ENCODE measurements at places on chromosomes 2 and 18.

DNA sequence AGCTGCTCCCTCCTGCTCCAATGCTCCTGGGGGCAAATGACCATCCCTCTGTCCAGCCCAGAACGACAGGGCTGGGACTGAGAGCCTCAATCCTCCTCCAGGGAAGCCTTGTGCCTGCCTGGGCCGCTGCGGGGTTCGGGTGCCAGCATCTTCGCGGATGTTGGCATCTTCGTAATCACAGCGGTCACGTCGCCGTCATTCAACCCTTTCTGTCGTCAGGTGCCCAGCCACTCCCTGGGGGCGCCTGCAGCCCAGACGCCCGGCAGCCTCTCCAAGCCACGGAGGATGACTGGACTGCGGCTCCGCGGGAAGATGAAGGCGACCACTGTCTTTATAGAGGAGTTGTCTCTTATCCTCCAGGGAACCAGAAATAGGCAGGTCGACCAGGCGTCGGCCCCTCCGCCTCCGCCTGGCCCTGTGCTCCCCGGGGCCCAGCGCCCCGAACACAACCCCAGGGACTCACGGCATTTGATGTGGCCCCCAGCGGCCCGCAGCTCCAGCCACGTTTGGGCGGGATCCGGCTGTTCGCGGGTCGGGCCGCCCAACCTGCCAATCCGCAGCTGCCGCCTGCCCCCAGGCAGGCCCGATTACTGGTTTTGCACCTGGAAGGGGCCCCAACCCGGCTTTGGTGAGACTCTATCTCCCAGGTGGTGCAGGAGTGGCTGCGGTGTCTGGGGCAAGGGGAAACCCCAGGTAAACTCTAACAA lies 113.9 kb downstream of the THNSL2 start:
- no peak for DNase-seq

DNA sequence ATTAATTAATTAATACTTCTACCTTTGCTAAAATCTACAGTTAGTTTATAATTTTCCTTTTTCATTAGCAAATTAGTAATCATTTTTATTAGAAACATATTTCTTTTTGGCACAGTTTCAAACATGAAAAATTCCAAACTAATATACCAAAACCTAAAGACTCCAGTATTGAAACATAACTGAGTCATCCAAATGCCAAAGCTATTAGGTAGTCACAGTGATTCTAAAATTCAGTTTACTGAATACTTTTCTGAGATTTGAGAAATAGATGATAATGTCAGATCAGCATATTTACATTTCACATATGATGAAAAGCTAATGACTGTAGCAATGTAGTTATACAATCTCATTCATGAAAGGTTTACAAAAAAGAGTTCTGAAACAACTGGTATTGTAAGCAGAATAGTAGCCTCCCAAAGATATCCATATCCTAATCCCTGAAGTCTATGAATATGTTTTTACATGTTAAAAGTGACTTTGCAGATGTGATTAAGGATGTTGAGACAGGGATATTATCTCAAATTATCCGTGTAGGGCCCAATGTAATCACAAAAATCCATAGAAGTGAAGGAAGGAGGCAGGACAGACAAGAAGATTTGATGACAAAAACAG lies 680.2 kb upstream of the CHAC2 start:
- no peak for DNase-seq

GRCh38 chr2:4356109-4356508 lies 652.7 kb downstream of the DCDC2C start:
- no peak for DNase-seq

DNA sequence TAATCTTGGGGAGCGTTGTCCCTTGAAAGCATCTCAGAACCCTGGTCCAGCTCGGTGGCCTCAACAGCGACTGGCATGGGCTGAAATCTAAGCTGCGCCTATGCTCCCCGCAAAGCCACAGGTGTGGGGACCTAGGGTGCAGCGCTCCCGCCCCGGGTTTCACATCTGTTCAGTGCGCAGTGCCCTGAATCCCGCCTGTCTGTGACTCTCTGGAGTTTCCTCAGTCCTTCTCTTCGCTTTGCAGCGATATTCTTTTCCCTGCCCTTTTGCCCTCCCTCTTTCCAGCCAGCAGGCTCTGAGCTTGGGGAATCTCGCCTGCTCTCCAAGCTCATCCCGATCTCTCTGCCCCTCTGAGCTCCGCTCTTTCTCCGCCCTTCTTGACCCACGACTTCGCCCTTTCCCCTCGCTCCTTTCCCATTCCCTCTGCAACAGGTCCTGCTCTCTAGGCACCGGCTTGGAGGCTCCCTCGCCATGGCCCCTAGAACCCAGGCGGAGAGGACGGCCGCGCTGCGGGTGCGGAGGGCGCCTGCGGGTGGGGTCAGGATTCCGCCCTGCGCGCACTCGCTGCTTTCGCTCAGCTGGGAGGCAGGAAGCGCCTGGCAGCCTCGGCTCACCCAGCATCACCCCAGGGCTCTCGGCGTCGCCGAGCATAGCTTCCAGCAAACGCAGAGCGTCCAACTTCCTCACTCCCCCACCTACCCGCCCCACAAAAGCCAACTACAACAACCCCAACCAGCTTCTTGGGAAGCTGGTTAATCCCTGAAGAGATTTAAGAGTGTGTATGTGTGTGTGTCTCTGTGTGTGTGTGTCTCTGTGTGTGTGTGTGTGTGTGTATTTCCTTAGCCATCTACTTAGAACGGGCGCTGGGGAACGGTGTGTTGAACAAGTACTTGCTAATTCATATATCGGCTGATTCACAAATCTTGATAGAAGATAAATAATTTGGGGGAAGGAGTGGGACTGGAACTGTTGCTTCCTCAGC lies 1.1 kb downstream of the GRP start:
- DNase-seq: peak; percentile 42

DNA sequence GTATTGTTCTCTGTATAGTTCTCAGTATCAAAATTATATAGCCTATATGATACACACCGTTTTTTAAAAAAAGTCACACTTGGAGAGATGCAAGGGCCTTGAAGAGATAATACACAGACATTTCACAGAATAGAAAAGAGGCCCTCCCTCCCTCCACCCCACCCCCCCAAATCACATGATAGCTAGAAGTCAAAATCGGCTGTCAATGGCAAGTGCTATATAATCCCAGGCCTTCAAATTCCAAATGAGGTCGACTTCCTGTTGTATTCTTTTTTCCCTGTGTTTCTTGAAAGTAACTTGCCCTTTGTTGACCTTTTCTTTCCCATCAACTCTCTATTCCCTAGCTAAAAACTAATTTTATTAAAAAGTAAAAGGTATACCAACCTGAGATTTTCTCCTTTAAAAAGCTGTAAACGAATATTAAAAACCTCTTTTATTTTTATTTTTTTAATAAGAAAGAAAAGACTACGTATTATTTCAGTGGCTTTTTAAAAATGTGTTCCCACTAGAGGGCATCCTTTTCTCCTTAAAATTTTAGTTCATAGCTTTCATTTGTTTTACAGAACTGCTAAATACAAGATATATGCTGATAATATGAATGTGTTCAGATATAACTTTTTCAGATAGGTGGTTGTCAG lies 46.6 kb downstream of the KCMF1 start:
- DNase-seq: no peak

DNA sequence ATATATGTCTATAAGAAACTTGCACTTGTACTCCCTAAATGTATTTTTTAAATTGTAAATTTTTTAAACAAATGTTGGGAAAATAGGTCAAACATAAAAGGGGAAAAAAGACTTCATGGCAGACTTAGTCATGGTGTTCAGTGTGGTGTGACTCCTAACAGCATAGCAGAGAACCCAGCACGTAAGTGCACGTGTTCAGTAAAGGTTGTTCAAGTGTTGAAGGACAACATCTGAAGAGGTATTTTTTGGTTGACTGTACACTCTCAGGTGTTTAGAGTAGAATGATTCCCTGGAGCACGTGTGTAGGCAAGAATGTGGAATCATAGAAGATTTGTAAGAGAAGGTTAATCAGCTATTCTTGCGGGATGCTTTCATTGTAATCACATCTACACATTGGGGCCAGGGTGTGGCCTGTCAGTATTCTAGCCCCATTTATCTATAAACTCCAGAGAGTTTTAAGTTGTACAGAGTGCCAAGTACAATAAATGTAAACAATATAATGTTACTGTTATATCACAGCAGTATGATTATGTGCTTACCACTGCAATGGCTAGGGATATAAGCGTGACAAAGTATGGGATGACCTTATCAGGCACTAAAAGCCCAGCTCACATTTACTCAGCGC lies 106.8 kb downstream of the CRIM1 start:
- no peak for DNase-seq

DNA sequence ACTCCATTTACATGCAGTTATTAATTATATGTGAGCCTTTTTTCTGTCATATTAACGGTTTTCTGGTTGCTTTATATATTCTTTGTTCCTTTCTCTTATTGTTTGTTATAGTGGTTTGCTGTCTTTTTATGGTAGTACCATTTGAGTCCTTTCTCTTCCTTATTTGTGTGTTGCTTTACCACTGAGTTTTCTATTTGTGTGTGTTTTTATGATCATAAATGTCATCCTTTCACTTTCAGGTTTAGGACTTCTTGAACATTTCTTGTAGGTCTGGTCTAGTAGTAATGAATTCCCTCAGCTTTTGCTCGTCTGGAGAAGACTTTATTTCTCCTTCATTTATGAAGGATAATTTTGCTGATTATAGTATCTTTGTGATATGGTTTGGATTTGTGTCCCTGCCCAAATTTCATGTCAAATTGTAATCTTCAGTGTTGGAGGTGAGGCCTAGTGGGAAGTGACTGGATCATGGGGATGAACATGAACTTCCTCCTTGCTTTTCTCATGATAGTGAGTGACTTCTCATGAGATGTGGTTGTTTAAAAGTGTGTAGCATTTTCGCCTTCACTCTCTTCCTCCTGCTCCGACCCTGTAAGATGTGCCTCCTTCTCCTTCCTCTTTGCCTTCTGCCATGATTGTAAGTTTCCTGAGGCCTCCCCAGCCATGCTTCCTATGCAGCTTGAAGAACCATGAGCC lies 11.5 kb downstream of the GCC2 start:
- no peak for DNase-seq

DNA sequence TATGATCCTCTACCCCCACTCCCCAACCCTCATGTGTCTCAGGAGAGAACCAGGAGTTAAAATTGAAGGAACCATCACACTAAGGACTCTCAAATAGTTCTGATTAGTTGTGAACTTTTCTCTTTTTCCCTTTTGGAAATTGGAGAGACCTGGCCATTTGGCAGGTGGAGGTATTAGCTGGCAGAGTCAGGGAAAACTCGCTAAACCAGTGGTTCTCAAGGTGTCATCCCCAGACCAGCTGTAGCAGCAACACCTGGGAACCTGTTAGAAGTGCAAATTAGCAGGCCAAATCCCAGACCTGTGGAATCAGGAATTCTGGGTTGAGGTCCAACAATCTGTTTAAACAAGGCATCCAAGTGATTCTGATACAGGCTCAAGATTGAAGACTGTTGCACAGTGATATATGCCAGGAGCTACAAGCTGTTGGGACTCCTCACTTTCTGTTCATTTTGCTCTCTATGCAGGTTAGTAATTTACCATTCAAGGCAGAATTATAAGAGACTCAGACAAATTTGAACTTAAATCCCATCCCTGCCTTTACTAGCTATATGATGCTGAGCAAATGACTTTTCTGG lies 2.8 kb upstream of the TMEM131 start:
- no peak for DNase-seq

- DNase-seq: no peak
Measured at GRCh38 chr2:240278661-240279060, 138.2 kb upstream of the OTOS start.

Data from NCI-H524 (cell line).